ENCODE measurements at places on chromosomes 4 and X.

- no peak for DNase-seq
Observed at GRCh38 chrX:120350450-120351138, 11.3 kb upstream of the ATP1B4 start.

DNA sequence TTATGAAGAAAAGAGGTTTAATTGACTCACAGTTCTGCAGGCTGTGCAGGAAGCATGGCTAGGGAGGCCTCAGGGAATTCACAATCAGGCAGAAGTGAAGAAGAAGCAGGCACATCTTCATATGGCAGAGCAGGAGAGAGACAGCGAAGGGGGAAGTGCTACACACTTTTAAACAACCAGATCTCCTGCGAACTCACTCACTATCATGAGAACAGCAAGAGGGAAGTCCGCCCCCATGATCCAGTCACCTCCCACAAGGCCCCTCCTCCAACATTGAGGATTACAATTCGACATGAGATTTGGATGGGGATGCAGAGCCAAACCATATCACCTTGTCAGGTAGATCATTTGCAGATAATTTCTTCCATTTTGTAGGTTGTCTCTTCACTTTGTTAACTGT, 555.5 kb upstream of the MAGEB2 start:
- DNase-seq: no peak

GRCh38 chrX:87468941-87469340, 48.7 kb upstream of the KLHL4 start:
- no peak for DNase-seq

DNA sequence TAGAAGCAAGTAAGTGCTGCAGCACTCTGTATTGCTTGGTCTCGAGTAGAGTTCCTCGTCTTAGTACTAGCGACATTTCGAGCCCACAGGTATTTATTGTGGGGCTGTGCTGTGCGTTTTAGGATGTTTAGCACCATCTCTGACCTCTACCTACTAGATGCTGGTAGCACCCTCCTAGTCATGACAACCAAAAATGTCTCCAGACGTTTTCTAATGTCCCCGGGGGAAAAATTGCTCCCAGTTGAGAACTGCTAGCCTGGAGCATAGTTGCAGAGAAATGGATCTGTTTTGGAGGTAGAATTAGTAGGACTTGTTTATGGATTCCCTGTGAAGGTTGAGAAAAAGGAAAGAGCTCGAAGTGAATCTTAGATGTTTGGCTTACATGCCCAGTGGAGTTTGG, 287.2 kb downstream of the TENM3 start:
- DNase-seq: no peak

DNA sequence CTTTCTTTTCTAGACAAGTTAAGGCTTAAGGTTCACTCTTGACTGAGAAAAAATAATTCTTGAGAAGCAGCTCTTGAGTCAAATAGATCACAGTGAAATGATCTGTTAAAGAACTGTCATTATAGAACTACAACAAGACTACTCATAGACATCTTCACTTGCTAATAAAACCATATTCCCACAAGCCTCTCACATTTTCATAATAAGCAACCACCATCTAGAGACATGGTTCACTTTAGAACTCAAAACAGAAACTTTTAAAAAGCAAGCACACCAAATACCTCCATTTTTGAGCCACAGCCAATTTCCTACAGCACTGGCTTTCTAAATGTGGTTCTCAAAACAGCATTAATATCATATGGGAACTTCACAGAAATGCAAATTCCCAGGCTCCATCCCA, 309.5 kb downstream of the TMA16 start:
- DNase-seq: no peak

DNA sequence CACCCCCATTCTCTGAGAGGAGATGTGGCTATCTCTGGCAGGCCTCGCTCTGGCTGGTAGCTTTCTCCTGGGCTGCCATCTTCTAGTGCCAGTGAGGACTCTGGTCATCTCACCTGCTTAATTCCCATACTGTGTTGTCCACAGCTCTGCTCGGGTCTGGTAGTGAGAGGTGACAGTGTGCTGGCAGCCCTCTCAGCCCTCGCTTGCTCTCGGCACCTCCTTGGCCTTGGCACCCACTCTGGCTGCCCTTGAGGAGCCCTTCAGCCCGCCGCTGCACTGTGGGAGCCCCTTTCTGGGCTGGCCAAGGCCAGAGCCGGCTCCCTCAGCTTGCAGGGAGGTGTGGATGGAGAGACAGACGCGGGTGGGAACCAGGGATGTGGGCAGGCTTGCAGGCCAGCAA, 52.7 kb downstream of the CPLX1 start:
- DNase-seq: no peak

GRCh38 chrX:96147681-96148080, 537.0 kb upstream of the DIAPH2 start:
- no peak for DNase-seq

DNA sequence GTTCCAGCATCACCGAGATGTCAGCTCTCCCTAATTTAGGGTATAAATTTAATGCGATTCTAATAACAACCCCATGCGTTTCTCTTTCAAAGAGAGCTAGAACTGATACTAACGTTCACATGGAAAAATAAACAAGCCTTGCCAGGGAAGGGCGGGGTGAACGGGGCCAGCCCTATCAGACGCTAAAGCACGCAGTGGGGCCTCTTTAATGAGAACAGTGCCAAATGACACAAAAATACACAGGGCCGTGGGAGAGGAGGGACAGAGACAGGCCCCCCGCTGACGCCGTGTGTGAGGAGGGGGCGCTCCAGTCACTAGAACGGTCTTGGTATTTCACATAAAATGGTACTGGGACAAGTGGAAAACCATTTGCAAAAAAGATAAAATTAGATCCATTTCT, 21.3 kb upstream of the ADRA2C start:
- no peak for DNase-seq

DNA sequence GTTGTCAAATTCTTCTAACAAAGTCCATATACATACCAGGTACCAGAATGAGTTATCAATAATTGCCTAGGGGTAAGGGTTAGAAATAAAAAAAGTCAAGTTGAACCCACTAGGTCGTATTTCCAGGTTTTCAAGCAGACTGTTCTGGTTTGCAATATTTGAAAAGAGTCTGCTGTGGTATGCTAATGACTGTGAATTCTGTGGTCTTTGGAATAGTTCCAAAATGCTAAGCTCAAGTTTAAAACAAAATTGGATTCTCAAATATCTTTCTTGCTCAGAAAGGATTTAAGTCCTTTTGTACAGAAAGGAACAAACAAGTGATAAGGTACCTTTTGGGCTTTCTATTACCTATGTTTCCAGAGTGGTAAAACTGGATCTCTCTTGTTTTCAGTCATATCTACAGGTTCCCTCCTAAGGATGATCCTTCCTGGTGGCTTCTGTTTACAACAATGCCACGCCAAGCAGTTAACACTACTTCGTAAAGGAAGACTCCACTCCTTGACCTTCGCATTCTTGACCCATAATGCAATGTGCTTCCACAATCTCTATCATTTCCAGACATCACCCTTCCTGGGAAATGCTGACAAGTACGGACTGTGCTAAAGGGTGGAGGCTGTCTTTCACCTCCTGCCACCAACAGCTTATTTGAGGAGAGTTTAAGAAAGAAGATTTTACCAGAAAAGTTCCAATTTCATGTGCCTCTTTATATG, 531.7 kb upstream of the FTHL17 start:
- DNase-seq: no peak

GRCh38 chr4:168183717-168184571, 91.6 kb downstream of the ANXA10 start:
- peak; percentile 17 for DNase-seq

DNA sequence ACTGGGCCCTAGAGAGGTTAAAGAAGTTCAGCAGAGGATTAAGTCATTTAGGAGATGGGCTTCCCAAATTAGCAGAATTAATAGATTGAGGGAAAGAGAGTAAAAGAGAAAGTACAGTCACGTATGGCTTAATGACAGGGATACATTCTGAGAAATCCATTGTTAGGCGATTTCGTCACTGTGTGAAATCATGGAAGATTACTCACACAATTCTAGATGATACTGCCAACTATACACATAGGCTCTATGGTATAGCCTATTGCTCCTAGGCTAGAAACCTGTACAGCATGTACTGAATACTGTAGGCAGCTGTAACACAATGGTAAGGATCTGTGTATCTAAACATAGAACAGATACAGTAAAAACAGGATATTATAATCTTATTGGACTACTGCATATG, 180.6 kb downstream of the RNF150 start:
- no peak for DNase-seq

DNA sequence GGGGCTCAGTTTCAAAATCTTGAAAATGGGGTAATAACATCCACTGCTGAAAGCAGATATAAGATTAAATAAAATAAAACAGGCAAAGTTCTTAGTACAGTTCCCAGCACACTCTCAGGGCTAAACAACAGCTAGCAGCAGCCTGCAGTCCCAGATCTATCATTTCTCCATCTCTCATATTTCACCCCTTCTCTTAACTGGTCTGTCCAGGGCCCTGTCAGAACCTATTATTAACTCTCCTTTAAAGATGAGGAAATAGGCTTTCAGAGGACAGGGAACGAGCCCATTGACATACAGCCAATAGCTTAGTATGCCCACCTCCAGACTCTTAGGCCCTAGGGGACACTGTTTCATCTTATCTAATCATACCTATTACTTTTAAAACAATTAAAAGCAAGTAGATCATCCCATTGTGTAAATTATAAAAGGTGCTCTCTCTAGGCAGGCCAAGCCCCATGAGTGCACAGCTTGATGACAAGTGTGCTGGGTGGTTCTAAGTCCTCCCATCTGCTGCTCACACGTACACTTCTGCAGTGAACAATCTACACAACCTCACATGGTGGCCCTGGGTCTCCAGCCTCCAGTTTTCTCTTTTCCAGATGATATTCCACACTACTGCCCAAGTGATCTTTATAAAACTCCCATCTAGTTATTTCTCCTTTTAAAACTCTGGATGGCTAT, 119.0 kb downstream of the APBB2 start:
- DNase-seq: no peak

DNA sequence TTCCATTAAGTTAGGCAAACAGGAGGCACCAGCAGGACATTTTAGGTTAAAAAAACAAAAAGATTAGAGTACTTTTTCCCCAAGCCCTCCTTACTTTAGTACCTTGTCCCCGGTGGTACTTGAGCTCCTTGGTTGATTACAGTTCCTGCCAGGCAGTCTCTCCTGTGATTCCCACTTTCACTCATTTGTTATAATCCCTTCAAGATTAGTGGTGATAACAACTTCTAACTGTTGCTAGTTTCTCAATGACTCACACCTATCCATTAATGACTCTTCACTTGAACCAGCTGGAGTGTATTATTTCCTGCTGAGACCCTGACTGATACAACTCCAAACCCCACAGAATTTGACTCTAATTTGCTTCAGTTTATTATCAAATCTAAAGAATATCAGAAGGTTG, 765.0 kb upstream of the DIAPH2 start:
- no peak for DNase-seq

DNA sequence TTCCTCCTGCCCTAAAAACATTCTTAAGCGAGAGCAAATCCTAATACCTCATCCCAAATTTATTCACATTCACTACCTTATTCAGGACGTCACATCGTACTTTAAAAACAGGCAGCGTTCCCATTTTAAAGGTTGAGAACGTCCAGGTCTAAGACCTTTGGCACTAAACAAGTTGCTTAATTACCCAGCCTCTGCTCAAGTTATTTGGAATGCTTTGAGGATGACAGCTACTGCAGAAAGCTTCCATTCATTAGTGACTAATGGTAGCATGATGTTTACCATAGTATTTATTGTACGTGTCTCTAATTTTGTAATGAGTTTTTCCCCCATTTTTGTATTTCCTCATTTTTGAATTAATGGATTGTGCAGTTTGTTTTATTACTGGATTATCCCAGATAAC, 1.5 kb downstream of the USP38 start:
- no peak for DNase-seq

DNA sequence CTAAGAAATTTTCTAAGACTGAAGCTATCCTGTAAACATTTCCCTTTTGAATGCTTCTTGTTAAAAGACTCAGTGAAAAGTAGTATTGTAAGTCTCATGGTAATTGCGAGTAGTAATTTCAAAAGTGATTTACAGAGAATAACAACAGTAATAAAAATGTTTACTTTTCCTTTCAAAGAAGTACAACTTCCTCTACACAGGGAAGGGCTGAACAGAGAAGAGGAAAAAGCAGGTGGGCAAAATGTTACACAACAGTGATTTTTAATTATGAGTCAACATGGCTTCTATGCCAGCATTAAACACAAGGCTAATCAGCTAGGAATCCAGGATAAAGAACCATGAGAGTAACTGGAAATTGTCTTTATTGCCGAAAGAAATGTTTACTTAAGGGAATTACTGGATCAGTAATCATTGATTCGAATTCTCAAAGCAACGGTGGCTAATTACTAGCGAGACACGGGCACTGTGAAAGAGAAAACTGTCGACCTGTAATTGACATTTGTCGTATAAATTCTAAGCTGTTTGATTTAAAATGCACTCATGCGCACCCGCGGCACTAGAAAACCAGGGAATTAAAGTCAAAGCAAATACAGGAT, 15.4 kb downstream of the UTP3 start:
- peak; percentile 47 for DNase-seq

- DNase-seq: no peak
Observed at GRCh38 chr4:105709081-105709450, 482 bp downstream of the GSTCD start.

DNA sequence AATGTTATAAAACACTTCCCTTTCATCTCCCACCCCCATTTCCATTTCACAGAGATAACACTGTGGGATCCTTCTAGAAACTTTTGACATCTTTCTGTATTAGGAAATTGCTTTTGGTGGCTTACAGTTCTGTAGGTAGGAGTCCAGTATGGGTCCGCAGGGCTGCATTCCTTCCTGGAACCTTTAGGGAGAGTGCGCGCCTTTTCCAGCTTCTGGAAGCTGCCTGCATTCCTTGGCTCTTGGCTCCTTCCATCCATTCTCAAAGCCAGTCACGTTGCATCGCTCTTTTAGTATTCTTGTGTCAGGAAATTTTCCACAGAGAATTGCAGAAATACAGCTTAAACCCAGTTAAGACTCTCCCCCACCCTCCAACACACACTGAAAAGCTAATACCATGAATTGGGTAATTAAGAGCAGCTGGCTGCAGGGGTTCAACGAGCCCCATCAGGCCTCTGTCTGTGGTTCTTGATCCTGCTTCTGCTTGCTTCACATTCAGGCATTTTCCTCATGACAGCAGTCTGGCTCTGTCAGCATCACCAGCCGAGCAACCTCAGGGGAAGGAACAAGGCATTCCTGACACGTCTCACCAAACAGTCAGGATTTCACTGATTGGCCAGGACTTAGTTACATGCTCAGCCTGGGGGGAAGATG, 48.8 kb downstream of the SEPTIN11 start:
- no peak for DNase-seq

DNA sequence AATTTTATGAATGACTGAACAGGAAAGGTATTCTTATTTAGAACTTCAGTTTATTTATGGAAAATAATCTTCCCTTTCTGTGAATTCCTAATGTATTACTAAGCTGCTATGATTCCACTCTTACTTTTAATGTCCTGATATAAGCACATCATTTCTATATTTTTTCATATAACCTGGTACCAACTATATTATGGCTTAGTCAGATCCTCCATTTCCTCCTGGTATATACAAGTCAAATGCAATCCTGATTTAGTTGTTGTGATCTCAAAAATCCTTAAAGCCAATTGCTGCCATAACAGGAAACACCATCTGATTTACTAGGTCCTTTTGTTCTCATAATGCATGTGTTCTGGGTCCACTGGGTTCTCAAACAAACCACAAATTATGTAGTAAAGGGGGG, 26.8 kb downstream of the TRMT2B start:
- no peak for DNase-seq
